ENCODE measurements at places on chromosomes 2 and 18.

DNA sequence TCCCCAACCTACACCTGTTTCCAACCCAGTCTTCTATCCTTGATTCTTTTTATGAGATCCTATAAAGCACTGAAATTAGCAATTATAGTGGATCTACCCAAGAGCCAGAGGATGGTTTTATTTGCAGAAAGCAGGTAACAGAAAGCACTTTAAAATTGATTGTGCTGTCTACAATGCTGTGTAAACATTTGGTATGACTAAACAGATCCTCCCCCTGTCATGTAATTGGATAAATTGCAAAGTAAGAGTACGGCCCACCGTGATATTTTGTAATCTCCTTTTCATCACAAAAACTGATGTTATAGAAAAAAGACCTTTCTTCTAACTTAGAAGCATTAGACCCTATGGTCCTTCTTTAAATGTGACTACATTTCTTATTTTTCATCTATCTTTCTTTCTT, 11.3 kb upstream of the PPP3R1 start:
- H3K4me3 ChIP-seq = no peak overlapping the region
- no peaks in the 10 kb centered on the region for H3K36me3 ChIP-seq
- no peak overlapping the region for H3K27ac ChIP-seq
- no peak for DNase-seq
- H3K27me3 ChIP-seq = no peaks in the 10 kb centered on the region
- no peaks in the 10 kb centered on the region for H3K4me1 ChIP-seq

DNA sequence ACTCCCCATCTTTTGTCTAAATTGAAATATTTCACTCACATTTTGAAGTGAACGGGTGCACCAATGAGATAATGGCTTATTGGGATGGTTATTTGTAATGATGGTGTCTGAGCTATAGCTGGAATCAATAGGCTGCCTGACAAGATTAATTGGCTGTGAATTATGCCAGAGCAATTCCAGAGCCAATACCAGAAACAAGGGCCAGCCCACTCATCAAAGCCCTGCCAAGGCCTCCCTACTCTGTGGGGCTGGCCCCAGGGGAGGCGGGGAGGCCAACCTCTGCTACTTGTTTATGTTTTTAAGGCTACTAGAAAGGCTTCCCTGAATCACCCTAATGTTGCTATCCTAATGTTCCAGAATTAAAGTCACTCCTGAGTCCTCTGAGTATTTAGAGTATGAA, 29.1 kb upstream of the NEMP2 start:
- no peak overlapping the region for H3K27ac ChIP-seq
- no peak overlapping the region for H3K4me3 ChIP-seq
- H3K36me3 ChIP-seq = peaks cover 3% of the 10 kb centered on the region
- H3K4me1 ChIP-seq = peaks cover 30% of the 10 kb centered on the region
- DNase-seq = no peak

GRCh38 chr2:120473522-120474271, 127.8 kb downstream of the INHBB start:
- no peaks in the 10 kb centered on the region for H3K27me3 ChIP-seq
- no peak for DNase-seq
- H3K36me3 ChIP-seq = no peaks in the 10 kb centered on the region

DNA sequence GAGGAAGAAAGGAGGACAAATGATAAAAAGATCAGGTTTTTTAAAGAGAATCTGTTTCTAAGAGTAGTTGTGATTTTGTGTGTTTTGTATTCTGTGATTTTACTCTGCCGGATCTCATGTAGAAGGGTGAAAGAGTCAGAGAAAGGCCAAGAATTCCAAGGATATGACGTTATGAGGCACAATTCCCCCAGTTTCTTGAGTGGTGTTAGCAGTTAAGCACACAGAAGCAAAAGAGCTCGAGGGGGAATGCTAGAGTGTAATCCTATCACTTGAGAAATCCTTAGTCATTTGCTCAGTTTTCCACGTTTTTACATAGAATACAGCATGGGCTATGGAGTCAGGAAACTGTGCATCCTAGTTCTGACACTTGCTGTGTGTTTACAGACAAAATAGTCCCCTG, 34.8 kb downstream of the METTL4 start:
- no peaks in the 10 kb centered on the region for H3K27me3 ChIP-seq
- peaks cover 51% of the 10 kb centered on the region for H3K36me3 ChIP-seq
- no peak overlapping the region for H3K4me3 ChIP-seq

GRCh38 chr2:85470850-85471800, 52.6 kb downstream of the SH2D6 start:
- H3K36me3 ChIP-seq = no peaks in the 10 kb centered on the region
- H3K4me1 ChIP-seq = no peaks in the 10 kb centered on the region
- H3K4me3 ChIP-seq = no peak overlapping the region
- H3K27me3 ChIP-seq = no peaks in the 10 kb centered on the region
